ENCODE measurements at places on chromosomes 16 and 17. TPM values are rescaled to one million over a fixed set of nuclear protein-coding genes. Genes with fewer than 3 reads are reported as not detected.

The RSPRY1 gene
- 32.2 TPM for total RNA-seq

DNA sequence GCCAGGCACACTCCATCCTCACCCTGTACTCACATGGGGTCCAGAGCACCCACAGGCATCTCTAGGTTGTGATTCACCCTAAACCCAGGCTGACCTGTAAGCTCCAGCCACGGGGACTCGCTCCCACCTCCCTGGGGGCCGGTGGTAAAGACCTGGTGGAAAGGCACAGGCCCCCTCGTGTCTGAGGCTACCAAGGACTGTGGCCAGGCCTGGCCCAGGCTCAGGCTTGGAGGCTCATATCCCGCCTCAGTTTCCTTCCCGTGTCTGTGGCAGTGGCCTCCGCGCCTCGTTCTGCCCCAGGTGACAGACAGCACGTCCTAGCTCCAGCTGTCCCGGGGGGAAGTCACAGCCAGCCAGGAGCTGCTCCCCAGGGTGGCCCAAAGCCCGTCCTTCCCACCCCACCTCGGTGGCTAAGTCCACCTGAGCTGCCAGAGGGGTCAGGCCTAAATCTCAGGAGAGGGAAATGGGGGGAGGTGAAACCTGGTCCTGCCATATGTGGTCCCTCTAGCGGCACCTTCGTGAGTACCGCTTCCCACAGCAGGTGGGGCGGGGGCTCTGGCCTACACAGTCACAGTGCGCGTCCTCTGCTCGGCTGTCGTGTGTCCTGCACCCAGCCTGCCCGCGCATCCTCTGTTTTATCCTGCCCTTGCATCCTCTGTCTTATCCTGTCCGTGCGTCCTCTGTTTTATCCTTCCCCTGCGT lies 12.6 kb downstream of the CDH15 start:
- no peak for DNase-seq

GRCh38 chr17:21272881-21273792 lies 11.4 kb upstream of the MAP2K3 start:
- no peak for DNase-seq

- DNase-seq: no peak
These were observed 275.5 kb upstream of the IRX5 start for GRCh38 chr16:54655121-54655590.

DNA sequence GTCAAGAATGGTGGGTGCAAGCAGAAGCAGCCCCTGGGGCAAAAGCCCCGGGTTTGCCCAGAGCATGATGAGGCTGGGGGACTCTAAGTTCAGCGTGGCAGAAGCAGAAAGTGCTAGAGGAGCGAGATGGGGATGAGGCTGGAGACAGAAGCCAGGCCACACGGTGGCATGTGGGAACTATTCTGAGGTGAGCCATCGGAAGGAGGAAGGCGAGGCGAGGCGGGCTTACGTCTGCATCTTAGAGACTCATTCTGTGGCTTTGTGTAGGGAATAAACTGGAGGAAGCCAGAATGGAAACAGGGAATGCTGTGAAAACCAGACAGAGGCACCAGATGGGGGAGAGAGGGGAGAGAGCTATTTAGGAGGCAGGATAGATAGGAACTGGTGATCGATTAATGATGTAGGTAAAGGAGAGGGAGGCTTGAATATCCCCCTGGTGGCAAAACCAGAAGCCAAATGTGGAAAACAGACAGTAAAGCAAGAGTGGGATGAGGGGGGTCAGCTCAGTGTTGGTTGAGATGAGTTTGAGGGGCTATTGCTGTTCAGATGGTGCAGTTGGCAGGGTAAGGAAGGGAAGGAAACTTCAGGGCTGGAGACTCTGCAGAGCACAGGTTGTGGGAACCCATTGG lies 3.1 kb upstream of the TNFSF13 start:
- no peak for DNase-seq

Measured in activated CD4-positive, alpha-beta T cell treated with anti-CD3 and anti-CD28 coated beads, Interleukin-2, amount 10 ng/mL, durations not matched to agents 7 days and 5 days (primary cell).